ENCODE measurements at places on chromosomes 1 and 21.
A peak's percentile ranks its signal among the peaks of the same experiment; 100 is the strongest.

DNA sequence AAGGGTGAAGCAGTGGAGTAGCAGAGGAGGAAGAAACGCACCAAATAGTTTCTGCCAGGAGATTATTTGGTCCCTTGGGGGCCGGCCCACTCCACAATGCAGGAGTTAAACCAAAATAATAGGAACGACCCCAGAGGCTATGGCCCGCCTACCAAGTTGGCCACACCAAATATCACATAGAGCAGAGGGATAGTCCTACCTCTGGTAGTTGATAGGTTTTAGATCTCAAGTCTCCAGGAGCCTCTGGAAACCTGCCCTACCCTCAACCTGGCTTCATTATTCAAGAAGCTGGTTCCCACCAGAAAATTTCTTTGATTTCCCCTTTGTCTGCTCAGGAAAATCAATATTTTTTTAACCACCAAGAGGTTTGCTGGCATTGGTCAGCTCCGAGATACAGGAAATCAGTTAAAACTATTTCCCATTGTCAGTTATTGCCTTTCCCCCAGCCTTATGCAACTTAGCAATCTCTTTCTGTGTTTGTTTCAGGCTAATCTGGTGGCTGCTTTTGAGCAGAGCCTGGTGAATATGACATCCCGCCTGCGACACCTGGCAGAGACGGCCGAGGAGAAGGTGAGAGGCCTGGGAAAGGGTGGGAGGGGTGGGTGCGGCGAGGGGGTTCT, 35.5 kb upstream of the IPO9 start:
- no peak for DNase-seq

- no peak for DNase-seq
Measured at GRCh38 chr1:60622486-60622885, 459.9 kb upstream of the NFIA start.

- DNase-seq, result no peak
Measured at GRCh38 chr1:235018720-235019444, 109.8 kb downstream of the TOMM20 start.

GRCh38 chr1:185733818-185734735, at the start of gene HMCN1:
HMCN1 (plus strand) TSS chr1:185734391; CDS start chr1:185734780, 389 bp downstream.
- peak; percentile 88 for DNase-seq

DNA sequence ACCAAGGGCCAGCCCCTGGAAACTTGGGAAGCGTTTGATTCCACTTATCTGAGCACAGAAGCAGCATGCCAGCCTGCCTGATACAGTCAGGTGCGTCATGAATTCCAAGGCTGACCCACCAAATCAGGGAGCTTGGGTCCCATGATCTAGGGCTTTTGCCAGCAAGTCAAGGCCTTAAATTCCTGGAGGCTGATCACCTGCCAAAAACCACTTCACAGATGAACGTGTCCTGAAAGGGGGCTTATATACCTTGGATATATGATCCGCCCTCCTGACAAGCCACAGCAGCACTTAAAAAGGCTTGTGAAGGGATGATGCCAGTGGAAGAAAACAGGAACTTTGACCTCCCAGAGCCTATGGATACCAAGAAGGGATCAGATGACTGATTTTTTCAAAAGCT, 24.0 kb upstream of the CLIC6 start:
- DNase-seq, result no peak

DNA sequence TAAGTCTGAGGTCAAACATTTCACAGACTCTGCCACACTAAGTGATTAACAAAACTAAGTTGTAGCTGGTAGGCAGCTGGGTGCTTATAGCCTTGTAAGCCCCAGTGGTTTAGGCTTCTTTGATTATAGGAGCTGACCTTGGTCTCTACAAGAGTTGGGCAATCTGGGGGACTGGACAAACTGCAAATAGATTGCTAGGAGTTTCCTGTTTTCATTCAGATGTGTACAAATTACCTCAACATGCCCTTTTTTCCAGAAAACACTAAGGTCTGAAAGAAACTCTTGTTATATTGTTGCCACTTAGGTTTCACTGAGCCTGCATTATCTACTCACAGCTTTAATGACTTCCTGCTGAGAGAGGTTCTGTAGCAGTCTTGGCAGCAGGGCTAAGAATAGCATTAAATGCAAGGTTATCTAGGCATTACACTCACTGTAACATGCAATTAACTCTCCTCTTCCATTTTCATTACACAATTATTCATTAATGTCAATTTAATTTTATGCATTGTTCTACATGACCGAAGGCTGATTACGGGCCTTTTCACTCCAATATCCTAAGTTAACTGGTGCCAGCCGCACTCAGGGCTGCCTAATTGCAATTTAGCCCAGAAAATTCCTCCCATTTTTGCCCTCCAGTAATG, 314.0 kb downstream of the LMO4 start:
- DNase-seq, result no peak

- DNase-seq, result no peak
Measured at GRCh38 chr1:208479435-208479834, 235.3 kb upstream of the PLXNA2 start.

DNA sequence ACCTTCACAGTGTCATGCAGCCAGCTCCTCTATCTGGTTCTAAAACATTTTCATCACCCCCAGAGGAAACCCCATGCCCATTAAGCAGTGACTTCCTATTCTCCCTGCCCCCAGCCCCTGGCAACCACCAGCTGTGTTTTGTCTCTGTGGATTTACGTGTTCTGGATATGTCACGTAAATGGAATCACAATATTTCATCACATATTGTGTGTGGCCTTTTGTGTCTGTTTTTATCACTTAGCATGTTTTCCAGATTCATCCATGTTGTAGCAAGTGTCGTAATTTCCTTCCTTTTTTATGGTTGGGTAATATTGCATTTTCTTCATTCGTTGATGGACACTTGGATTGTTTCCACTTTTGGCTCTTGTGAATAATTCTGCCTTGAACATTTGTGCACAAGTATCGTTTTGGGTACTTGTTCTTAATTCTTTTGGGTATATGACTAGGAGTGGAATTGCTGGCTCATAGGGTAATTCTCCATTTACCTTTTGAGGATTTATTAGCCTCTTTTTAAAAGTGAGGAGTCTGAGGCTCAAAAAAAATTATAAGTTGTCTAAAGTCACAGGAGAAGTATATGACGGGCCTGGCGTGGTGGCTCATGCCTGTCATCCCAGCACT, 127.0 kb downstream of the MRPS6 start:
- DNase-seq, result no peak

- DNase-seq, result no peak
Measured at GRCh38 chr1:25544243-25544764, 898 bp downstream of the LDLRAP1 start.

DNA sequence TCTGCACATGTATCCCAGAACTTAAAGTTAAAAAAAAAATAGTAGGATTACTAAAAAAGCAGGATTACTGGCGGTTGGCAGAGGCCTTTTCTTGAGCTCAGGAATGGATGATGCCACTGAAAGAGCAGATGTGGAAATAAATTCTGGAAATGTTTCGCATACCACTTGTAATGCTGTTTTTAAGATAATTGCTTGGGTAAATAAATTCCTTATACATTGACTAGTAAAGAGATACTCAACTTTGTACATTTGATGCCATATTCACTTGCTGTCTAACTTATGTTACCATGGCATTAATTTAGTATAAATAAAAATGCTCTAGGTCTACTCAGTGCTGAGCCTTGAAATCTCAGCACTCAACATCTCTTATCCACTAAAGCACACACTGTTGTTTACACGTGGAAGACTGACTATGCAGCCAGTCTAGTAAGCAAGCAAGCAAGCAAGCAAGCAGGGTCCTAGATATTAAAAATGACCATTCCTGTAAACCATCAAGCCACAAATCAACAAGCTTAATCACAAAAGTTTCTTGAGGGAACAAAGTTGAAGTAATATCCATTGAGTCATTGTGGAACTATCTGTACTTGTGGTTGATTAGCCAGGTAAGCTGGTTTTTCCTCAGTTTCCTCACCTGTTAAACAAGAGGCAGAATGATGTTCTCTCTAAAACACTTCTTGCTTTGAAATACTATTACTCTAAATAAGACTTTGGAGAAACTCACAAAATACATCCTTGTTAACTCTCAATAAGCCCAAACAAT, 1.7 kb upstream of the RASAL2 start:
- DNase-seq, result no peak

GRCh38 chr21:44498280-44499210, 41.5 kb downstream of the KRTAP10-1 start:
- DNase-seq, result no peak

DNA sequence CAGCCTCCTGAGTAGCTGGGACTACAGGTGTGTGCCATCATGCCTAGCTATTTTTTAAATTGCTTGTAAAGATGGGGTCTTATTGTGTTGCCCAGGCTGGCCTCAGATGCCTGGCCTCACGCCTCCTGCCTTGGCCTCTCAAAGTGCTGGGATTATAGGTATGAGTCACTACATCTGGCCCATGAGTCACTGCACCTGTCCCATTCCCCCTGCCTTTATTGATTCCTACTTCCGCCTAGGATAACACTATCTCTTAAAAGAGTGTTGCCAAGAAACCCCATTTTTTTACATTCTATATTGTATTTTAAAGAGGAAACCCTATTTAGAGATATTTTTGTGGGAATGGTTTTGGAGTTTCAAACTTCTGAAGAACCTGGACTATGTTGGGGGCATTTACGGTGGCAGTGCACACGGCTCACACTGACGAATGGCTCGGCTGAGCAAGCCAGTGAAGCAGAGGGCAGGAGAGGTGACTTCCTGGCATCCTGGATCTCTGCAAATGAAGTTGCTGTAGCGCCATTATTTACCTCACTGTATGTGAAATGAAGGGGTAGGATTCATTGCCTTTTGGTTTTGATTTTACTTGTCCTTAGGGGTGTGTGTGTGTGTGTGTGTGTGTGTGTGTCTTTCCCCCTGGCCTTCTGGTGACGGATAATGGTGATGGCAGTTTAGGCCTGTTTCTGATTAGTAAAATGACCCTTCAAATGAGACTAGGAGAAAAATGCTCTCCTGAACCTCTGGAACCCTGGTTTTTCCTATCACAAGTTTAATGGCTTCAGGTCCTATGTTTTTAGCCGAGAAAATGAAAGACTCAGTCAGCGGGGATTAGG, 22.5 kb downstream of the KIF26B start:
- DNase-seq, result no peak

DNA sequence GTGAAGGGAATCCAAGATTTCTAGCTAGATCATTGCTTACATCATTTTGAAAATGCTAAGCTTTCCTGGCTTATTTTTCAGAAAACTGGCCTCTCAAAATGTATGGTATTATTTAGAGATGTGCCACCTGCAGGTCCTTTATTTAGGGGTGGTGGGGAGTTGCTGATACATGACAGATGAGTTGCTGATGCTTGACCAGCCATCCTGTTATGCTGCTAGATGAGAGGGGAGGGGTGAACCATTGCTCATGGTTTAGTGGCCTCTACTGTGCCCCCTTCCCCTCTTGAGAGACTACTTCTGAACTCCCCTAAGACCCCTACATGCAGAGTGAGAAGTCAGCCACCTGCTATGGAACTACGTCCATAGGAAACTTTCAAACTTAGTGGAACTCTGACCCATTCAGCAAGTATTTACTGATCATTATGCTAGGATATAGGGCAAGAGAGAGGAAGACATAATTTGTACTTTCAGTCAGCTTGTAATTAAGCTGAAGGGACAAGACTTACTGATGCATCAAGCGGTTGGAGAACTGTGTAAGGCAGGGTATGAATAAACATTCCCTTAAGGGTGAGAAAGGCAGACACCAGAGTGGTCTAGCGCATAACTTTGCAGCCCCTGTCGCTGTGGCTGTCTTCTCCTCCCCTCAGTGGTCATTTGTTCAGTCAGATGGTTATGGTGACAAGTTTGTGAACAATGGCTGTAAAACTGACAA, 34.6 kb downstream of the SLAMF6 start:
- no peak for DNase-seq

DNA sequence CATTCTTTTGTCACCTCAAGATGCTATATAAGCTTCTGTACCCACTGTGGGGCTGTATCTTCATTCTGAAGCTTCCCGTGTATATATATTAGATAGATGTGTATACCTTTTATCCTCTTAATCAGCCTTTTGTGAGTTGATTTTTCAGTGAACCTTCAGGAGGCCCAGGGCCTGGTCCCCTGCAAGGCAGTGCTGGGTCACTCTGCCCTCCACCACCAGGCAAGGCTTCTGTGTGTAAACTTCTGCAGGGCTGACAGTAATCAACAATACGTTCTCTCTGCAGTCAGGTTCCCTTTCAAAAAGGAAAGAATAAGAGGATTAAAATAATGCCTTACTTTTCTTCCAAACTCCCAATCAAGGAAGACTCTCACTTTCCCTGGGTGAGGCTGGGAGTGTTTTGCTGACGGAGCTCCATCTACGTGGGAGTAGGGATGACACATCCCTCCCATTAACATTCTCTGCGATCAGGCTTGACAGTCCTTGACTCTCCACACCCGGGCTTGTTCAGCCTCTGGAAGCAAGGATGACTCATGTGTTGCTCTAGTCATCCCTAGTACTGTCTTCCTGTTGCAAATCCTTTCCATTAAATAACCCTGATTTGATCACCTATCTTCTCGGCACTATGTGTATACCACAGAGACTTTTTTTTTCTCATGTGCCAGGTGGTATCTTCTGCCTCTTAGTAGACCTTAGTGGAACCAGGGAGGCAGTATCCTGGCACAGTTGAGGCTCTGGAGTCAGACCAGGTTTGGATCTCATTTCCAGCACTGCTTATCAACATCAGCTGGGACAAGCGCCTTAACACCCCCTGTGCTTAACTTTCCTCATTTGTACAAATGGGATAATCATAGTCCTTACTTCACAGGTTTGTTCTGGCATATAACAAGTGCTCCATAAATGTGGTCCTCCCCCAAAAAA, 70.3 kb upstream of the KCNK1 start:
- DNase-seq, result no peak

GRCh38 chr1:75668813-75669212, 55.7 kb upstream of the ACADM start:
- DNase-seq, result no peak

DNA sequence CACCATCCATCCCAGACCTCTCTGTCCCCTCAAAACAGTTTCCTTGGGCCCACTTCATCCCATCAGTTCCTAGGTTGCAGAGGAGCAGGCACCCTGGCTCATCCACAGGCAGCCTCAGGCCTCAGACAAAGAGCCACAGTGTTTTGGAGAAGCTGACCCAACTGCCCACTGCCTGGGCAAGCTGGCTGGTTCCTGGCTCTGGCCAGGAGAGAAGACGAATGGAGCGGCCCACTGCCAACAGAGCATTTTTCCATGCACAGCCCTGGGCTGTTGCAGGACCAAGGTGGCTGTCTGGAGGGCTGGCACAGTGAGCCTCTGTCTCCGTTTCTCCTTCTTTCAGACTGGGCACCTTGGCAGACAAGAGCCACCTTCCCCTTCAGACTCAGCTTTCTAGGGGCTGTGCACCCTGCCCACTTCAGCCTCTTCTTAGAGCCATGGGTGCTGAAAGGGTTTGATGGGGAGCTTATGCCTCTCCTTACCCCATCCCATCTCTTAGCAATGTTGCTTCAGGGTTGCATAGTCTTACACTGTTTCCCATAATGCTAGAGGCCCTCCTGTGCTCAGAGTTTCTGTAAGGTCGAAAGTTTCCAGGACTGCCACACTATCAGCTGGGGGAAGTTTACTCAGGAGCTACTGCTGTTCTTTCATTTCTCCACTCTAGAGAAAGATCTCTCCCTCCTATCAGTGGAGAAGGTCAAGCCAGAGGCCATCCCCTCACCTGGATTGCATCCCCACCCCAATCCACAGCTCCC, 973 bp downstream of the FMOD start:
- DNase-seq, result no peak

GRCh38 chr1:102050556-102050955, 53.8 kb upstream of the OLFM3 start:
- no peak for DNase-seq

Measured in posterior vena cava (tissue), 2 donors.